ENCODE measurements at places on chromosomes 5 and 9. TPM values are rescaled to one million over a fixed set of nuclear protein-coding genes. Genes with fewer than 3 reads are reported as not detected.

LCP2 gene
- polyA plus RNA-seq, result 119 TPM

TMOD1 gene
- polyA plus RNA-seq, result 2.7 TPM

ADAMTS12 gene
- not detected for polyA plus RNA-seq

EQTN gene
- polyA plus RNA-seq, result not detected

IL13 gene
- not detected for polyA plus RNA-seq

NR6A1 gene
- not detected for polyA plus RNA-seq

CYSRT1 gene
- polyA plus RNA-seq, result not detected

MELK gene
- polyA plus RNA-seq, result not detected

PPIC gene
- polyA plus RNA-seq, result not detected

STK32A gene
- not detected for polyA plus RNA-seq

Measured in naive thymus-derived CD8-positive, alpha-beta T cell (primary cell).